ENCODE measurements at places on chromosomes 7 and 10.

- DNase-seq, result peak; percentile 100
Observed at GRCh38 chr7:46651561-46652088, 730.6 kb upstream of the IGFBP3 start.

DNA sequence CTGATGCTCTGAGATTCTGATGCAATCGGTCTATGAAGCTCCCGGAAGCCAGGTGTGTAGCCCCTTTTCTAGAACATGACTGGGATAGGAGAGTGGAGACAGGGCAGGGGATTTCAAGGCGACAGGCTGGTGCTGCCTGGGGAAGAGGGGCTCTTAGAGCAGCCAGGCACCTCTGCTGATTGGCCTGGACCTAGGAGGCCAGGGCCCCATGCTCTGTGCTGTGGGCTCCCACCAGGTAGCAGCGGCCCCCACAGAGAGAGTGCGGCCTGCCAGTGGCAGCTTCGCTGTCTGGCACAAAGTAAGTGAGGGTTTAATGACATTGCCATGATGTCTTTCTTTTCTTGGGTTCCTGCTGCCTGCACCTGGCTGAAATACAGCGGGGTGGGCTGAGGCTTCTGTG lies 99.4 kb upstream of the PODXL start:
- DNase-seq, result no peak

DNA sequence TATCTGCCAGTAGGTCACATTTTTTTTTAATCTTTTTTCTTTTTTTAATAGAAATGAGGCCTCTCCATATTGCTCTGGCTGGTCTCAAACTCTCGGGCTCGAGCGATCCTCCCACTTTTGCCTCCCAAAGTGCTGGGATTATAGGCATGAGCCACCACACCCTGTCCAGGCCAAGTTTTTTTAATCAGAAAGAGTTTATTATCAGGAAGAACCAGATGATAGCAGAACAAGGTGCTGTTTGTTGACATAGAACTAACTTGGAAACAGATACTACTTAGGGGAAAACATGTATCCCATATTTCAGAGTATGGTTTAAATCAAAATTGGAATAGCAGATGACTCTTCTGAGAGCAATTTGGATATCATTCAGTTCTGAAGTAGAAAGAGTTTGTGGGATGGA lies 118.6 kb downstream of the NRF1 start:
- DNase-seq, result no peak

DNA sequence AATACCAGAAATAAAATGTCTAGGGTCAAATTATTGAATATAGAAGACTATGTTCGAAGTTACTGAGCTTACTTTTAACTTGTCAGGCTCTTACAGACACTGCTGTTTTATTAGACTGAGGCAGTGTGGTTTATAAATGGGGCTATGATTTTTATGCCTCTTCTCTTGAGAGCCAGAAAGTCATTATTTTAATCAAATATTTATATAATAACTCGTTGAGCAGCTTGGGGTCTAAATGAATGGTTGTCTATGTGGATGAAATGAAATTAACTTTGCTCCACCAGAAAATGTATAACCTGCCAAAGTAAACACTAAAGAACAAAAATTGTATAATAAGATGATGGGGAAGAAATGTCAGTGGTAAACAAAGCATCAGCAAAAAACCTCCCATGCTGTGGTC lies 175.6 kb upstream of the THSD7A start:
- DNase-seq, result no peak

- DNase-seq, result no peak
Observed at GRCh38 chr10:85611746-85612377, 754.7 kb downstream of the GRID1 start.

DNA sequence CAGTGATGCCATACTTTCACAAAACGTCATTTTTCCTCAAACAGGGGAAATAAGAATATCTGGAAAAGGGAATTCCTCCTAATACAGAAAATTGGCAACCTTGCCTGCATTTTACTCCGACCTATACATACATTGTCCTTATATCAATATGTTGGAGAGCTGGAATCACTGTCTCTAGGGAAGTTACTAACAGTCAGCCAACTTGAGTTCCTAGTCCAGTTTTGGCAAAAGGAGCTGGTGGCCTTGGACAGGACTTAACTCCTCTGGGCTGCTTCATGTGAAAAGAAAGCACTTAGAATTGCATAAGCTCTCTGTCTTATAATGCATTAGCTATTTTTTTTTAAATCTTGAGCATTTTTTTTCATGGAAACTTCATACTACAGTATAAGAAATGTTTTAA lies 174.2 kb upstream of the HGF start:
- DNase-seq, result no peak

Data from foreskin keratinocyte (primary cell).